Globus pallidus (tissue), 1 donor: ENCODE measurements at places on chromosomes 6 and 20.

GRCh38 chr6:108565893-108566292 is 5.2 kb downstream of the FOXO3 start:
- peak; percentile 59 for DNase-seq

- no peak for DNase-seq
Observed at GRCh38 chr6:116596815-116597214, 19.5 kb upstream of the RSPH4A start.

DNA sequence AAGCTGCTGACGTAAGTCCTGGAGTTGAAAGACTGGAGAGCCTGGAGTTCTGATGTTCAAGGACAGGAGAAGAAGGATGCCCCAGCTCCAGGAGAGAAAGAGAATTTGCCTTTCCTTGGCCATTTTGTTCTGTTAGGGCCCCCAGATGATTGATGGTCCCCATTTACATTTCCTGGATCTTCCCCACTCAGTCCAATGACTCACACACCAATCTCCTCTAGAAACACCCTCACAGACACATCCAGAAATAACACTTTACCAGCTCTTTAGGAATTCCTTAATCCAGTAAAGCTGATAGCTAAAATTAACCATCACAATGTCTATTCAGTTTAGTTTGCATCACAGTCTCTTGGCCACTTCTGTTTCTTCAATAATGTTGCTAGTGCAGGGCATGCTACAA is 260.2 kb upstream of the IRAK1BP1 start:
- no peak for DNase-seq

- DNase-seq = no peak
Observed at GRCh38 chr6:81105998-81106397, 646.5 kb downstream of the TENT5A start.
